AG04449 (cell line): ENCODE measurements at places on chromosomes 12 and 14.

- DNase-seq = no peak
These were observed 128.5 kb upstream of the ATF1 start for GRCh38 chr12:50635364-50635763.

DNA sequence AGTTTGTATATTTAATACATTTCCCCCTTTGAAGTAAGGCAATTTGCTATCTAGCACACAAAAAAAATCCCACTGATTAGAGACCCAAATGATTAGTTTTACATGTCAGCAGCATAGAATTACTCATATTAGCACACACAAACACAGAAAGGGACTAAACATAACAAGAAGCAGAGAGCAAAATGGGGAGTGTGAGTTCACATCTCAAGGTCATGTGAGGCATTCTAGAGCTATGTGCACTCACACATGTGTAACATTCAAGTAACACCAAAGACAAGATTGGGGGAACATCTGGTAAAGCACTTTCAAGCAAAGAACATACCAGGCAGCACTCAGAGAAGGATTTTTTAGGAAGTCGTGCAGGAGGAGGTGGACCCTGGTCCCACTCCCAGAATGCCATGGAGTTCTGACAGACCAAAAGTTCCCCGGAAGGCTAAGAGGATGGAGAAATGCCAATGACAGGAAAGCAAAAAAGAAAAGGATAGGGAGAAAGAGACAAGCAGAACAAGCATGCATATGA lies 105.8 kb upstream of the SINHCAF start:
- DNase-seq = no peak

DNA sequence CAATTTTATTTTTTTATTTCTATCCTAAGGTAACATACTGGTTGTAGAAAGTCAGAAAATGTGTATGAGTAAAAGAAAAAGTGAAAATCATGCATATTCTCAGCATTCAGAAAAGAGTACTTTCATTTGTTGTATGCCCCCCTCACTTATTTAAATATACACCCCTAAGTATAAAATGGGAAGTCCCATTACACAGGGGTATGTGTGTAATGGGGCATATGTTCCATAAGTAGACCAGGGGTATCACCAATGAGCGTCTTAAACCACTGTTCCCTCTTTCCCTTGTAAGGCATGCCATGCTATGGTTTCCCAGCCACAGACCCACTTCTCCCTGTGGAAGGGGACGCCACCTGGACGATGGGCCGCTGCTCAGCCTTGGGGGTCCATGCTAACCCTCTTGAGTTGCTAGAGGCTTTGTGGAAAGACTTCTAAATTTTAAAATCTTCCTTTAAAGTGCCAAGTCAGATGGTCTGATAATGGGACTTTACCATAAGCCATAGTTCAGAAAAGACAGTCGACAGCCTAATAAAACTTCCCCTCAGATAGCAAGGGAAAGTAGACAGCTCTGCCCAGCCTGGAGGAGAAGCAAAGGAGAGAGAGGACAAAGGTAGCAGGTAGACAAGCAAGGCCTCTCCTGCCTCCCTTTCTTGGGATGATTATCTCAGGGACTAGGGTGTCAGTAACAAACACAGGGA lies 118.2 kb downstream of the ZFP36L1 start:
- DNase-seq = no peak

- DNase-seq = no peak
These were observed 33.6 kb upstream of the HNF1A start for GRCh38 chr12:120944645-120945217.

GRCh38 chr12:2294651-2295475 lies 242.1 kb downstream of the CACNA1C start:
- no peak for DNase-seq

- DNase-seq = no peak
These were observed 7.4 kb downstream of the CDKN1B start for GRCh38 chr12:12724421-12725085.
